Neural cell (in vitro differentiated cells): ENCODE measurements at places on chromosomes 13 and 19. TPM values are rescaled to one million over a fixed set of nuclear protein-coding genes. Genes with fewer than 3 reads are reported as not detected.

Gene LRFN3
- polyA plus RNA-seq = 10.1 and 11.1 TPM in 2 replicates

Gene NFIC
- 0.18 and 0.24 TPM in 2 replicates for polyA plus RNA-seq

Gene PNMA8B
- polyA plus RNA-seq = 9.9 and 10.1 TPM in 2 replicates

Gene MBD3L2
- polyA plus RNA-seq = not detected in 2 replicates

Gene BORA
- polyA plus RNA-seq = 3.7 and 4.2 TPM in 2 replicates

Gene MBD3L3
- polyA plus RNA-seq = not detected in 2 replicates

Gene MAG
- not detected in 2 replicates for polyA plus RNA-seq

Gene PLK5
- 3.6 and 7.1 TPM in 2 replicates for polyA plus RNA-seq

Gene IRGC
- polyA plus RNA-seq = 0.51 TPM in 1 of 2 replicates, not detected in the other
